Fibroblast of skin of abdomen (primary cell): ENCODE measurements at places on chromosomes 7 and 10.

DNA sequence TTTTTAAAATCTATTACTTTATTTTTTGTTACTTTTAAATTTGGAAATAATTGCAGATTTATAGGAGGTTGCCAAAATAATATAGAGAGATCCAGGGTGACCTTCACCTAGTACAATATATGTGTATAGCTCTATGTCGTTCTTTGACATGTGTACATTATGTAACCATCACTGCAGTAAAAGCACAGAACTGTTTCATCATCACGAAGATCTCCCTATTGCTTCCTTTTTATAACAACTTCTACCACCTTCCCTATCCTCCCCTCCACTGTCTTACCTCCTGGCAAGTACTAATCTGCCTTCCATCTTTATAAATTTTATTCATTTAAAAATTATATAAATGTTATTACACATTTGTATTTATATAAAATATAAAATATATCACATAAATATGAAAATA, 251.0 kb downstream of the AUTS2 start:
- DNase-seq, result no peak

GRCh38 chr7:19116121-19117090, 1.0 kb downstream of the TWIST1 start:
- no peak for DNase-seq

DNA sequence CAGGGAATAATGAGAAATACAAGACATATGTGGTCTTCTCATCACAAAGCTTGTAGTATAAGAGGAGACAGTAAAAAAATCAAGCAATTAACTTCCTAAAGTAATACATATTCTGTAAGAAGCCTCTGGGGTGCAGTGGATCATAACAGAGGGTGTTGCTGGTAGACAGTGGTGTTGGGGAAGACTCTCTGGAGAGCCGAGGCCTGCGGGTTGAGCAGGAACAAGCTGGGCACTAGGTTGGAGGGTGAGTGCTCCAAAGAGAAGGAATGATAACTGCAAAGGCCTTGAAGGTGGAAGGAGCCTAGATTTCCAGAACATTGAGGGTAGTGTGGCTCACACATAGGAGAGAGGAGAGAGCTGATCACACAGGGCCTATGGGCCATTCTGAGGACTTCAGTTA, 1.5 kb downstream of the GIMAP4 start:
- no peak for DNase-seq

- no peak for DNase-seq
Observed at GRCh38 chr10:60123668-60124067, 217.3 kb upstream of the CCDC6 start.

DNA sequence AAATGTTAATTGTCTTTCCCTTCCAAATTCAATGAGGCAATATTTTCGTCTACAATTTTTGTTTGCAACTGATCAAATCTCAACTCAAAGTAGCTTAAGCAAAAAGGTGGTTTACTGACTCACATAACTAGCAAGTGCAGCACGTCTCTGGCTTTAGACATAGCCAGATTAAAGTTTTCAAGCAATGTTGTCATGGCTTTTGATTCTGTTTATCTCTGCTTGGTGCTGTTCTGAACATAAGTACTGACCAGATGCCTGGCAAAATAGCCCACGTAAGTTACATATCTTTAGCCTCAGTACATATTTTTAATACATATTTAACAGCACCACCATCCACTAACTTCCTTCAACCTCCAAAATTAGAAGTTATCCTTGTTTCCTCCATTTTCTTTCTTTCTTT, 877.9 kb downstream of the KCNMA1 start:
- no peak for DNase-seq

DNA sequence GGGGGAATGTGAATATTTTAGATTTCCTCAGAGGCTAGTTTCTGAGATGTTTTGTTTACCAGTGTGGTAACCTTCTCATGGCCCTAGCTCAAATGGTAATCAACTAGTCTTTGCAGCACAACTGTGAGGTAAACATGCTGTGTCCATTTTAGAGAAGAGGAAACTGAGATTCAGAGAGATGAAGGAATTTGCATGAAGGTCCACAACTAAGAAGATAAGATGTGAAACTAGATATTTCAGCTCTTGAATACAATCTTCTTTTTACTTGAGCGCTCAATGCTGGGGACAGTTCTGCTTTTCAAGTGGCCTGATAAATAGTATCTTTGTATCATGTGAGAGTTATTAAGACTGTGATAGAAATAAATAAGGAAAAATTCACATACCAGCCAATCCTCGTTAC, 245.4 kb downstream of the AUTS2 start:
- DNase-seq, result no peak

- DNase-seq, result no peak
Observed at GRCh38 chr10:28250358-28250757, 52.5 kb downstream of the MPP7 start.

GRCh38 chr7:84529480-84530205, 335.1 kb upstream of the SEMA3A start:
- peak; percentile 74 for DNase-seq

GRCh38 chr7:95766657-95767056, 5.7 kb upstream of the DYNC1I1 start:
- DNase-seq, result no peak

DNA sequence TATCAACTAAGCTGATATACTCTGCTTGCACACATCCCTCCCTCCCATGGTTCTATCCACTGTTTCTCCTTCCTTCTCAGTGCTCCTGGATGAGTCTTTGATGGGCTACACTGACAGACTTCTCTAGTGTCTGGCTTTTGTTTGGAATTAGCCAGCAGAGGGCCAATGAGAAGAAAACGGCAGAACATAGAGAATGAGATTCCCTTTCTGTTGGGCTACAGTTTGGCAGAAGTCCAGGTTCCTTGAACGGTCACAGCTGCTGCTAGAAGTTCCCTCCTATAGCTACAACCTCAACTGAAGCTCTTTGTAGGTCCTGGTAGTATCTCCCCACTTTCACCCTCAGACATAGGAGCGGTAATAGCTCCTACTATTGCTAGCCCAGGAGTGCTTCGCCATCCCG, 251.1 kb upstream of the LRRN3 start:
- DNase-seq, result peak; percentile 62

- DNase-seq, result no peak
Observed at GRCh38 chr7:39054731-39055130, 77.0 kb downstream of the POU6F2 start.

- DNase-seq, result peak; percentile 19
Observed at GRCh38 chr7:106031300-106032035, 68.4 kb downstream of the CDHR3 start.

GRCh38 chr10:16602104-16602775, 80.6 kb upstream of the C1QL3 start:
- no peak for DNase-seq

DNA sequence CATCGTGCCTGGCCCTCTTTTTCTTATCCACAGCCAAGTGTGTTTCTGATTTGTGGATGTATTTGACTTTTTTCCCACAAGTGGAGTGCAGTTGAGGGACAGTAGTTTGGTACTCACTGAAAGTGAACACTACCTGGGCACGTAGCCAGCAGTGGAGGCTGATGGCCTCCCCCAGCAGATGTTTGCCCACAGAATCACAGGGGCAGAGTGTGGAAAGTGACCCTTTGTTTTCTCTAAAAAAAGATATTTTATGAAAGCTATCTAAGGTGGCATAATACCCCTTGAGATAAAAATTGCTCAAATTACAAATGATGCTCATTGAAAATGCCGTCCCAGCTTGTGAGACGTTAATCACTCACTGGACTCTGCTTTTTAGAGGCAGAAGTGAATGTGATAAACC, 29.1 kb downstream of the WDR37 start:
- DNase-seq, result no peak

GRCh38 chr7:54769203-54769602, 10.2 kb upstream of the SEC61G start:
- no peak for DNase-seq

GRCh38 chr7:50952544-50952943, 169.8 kb upstream of the GRB10 start:
- no peak for DNase-seq

GRCh38 chr7:145903658-145904057, 212.9 kb upstream of the CNTNAP2 start:
- no peak for DNase-seq

DNA sequence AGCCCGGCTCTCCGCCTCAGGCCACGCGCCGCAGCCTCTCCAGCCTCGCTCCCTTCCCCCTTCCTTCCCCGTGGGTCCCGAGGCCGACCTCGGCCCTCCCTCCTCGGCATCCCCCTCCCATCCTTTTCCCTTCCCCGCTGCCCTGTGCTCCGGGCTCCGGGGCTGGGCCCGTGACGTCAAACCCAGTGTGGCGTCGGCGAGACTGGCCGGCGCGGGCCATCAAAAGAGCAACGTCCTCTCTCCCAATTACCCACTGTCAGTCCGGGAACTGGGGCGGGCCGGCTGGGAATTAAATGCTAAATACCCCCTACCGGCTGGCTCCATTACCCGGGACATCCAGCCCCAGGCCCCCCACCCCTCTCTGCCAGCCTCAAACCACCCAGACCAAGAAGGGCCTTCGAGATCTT, 2.6 kb upstream of the GATA3 start:
- DNase-seq, result no peak
